Posterior vena cava (tissue), 2 donors: ENCODE measurements at places on chromosomes 12 and 14. TPM values are rescaled to one million over a fixed set of nuclear protein-coding genes. Genes with fewer than 3 reads are reported as not detected.
A peak's percentile ranks its signal among the peaks of the same experiment; 100 is the strongest.

DNA sequence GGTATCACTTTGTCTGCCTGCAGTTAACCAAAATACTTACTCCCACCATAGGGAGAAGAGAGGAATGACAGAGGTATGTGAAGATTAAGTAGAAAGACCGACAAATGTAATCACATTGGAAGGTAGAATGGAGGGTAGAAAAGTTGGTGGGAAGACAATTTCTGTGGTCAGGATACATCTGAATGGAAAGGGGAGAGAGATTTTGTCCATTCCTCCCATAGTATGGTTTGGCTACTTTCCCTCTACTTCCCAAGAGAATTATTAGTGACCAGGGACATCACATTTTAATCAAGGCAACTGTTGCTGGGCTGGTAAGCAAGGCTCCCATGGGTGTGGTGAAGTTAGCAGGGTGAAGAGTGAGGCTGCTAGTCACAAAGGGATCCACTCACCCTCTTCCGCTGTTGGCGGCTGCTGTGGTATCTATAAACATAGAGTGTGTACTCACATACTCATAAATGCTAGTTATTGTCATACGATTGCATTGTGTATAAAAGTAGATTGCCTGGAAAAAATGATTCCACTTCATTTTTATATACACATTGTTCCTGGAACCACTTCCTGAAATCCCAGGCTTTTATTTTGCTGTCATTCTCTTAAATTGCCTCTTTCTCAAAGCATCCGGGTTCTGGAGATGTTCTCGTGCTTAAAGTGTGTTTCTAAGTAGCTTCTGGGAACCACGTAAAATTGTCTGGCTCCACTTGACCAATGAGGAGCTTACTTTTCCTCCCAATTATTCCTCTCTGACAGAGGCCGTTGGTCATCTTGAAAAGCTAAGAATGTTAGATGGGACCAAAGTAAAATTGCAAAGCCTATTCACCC is 413.1 kb downstream of the ZFP36L1 start:
- no peak for DNase-seq

DNA sequence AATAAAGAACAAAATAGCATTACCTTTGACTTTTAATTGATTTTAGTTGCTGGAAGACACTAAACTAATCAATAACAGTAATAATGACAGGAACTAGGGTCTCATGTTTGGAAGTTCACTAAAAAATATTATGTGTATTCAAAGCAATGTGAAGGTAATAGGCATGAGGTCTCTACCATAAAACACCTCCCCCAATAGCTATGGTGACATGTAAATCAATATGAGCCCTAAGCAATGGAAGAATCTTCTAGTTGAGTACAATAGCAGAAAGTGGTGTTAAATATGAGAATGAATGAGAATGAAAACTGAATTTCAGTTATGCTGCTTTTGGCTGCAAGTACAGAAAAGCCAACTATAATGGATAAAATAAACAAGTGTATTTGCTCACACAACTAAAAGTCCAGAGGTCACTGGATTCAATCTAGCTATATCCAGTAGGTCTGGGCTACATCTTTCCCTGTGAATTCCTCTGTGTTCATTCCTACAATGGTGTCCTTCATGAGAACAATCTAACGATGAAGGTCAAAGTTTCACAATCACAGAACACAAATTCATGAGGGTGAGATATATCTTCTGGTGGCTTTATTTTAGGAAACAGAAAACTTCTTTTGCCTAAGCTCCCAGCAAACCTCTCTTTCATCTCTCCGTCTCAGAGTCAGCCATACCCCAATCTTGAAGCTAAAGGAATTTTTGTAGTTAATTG is 728.0 kb downstream of the FSCB start:
- DNase-seq: no peak

GRCh38 chr14:90733139-90733808 is 83.0 kb downstream of the TTC7B start:
- no peak for DNase-seq

GRCh38 chr14:52365071-52365470 is 51.0 kb downstream of the PTGER2 start:
- no peak for DNase-seq

The DACT1 gene
- total RNA-seq: 18.8 TPM

DNA sequence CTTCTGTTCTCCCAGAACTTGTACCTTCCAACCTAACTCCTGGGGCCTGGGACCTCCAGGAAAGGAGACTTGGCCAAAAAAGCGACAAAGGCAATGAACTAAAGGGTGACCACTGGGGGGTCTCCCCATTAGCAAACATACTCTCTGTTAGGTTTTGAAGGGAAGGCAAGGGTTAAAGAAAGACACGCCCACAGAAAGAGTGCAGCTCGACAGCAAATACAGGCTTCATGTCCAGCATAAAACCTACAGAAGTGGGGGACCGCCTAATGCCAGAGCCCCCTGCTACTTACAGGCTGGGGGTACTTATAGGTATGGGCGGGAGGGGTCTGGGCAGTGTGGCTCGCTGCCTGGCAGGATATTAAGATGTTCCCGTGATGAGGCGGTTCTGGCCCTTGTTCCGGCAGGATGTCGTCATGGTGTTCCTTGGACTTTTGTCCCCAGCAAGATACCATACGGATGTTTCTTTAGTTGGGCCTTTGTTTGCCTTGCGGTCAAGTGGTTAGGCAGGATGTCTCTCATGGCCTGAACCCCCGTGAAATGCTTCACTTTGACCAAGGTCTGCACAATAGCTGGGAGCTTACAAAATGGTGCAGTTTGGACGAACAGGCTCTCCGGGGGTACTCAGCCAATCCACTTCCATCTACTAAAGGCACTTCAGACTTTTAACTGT is 53.4 kb downstream of the PRMT8 start:
- no peak for DNase-seq

The RND1 gene
- total RNA-seq: 0.32 TPM

DNA sequence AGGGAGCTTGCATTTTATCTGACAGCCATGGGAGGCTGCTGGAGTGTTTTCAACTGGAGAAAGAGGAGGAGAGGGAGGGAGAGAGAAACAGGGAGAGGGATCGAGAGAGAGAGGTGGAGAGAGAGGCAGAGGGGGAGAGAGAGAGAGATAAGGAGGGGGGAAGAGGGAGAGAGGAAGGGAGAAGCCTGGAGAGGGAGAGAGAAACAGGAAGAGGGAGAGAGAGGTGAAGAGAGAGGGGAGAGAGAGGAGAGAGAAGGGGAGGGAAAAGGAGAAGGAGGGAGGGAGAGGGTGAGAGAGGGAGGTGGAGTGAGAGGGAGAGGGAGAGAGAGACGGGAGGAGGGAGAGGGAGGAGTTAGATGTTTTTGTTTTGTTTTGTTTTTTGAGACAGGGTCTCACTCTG is 45.6 kb downstream of the DNAH10 start:
- DNase-seq: no peak

- no peak for DNase-seq
Observed at GRCh38 chr12:69064734-69065443, 131.9 kb upstream of the CPM start.

DNA sequence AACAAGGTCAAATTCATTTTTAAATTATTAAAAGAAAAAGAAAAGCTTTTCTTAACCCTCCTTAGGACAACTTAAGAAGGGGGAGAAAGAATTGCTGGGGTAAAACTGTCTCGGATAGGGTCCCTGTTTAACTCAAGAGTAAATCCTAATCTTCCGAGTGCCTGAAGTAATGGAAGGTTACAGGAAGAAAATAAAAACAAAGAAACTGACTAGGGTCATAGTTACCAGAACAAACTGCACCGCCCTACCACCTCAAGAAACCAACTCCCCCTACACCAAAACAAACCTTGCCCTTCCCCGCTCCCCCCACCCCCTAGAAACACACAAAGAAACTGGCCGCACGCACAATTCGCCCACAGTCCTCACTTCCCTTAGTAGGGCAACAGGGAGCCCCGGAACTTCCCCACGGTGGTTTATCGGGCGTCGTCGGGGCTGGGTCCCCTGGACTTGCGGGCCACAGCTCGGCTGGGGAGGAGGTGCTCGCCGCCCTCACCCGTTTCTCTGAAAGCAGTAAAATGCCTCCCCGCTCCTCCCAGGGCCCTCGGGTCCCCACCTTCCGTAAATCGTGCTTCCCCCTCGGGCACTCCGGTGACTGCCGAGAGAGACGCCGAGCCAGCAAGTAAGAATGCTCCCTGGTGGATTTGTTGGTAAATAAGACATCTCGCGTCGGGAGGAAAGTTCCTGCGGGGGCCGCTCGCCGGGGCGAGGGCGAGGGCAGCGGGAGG is 2.4 kb downstream of the SINHCAF start:
- DNase-seq: peak; percentile 88

The PGF gene
- 11.2 TPM for total RNA-seq

GRCh38 chr12:110913119-110914056 is 7.0 kb downstream of the MYL2 start:
- no peak for DNase-seq

The MYF6 gene
- not detected for total RNA-seq

The TAS2R9 gene
- 0.51 TPM for total RNA-seq

The PLBD2 gene
- 53.8 TPM for total RNA-seq

DNA sequence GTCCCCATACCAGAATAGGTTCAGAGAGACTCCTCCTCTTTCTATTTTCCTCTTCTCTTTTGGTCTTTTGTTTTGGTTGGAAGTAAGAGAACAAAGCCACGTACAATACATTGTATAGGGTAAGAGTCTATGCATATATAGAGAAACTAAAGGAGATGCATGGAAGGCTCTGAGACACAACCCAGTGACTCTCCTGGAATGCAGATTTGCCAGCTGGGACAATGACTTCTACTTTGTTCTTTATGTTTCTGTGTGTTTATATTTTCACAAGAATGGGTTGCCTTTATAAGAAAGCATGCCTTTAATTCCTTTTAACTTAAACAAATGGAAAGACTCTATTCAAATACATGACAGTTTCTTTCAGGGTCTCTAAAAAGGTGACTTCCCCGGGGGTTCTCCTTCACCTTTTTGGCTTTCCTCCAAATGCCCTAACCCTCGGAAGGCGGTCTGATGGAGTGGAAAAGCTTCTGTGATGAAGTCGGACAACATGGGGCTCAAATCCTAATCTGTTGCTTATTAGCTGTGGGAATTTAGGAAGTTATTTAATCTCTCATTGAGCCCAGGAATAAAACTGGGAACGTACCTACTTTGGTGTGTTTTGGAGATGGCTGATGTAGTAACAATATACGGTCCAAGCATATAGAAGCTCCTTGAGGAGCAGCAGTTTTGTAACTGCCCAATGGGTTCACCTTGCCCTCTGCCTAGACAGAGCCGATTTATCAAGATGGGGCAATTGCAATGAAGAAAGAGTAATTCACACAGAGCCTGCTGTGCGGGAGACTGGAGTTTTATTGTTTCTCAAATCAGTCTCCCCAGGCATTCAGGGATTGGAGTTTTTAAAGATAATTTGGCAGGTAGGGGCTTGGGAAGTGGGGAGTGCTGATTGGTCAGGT is 9.1 kb upstream of the SERPINA1 start:
- no peak for DNase-seq

GRCh38 chr14:70168406-70168805 is 20.3 kb downstream of the SLC8A3 start:
- no peak for DNase-seq

- DNase-seq: no peak
Observed at GRCh38 chr14:103104654-103105452, 10.3 kb downstream of the EXOC3L4 start.

DNA sequence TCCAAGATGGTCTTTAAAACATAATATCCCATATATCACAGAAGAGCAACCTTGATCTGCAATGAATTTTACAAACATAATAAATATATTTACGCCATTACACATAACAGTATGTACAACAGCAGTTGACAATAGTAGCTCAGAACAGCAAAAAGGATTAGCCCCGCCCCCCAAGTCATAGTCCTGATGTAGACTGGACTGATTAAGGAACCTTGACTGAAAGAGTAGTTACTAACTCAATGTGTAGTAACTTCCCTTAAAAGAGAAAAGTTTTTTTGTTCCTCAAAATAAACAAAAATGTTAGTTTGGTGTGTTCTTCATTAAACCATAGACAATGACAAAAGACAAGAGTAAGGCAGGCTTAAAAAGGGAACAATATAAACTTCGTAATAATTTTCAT is 44.5 kb downstream of the GTF2A1 start:
- no peak for DNase-seq

- DNase-seq: no peak
Observed at GRCh38 chr12:94802796-94803195, 152.4 kb upstream of the TMCC3 start.

DNA sequence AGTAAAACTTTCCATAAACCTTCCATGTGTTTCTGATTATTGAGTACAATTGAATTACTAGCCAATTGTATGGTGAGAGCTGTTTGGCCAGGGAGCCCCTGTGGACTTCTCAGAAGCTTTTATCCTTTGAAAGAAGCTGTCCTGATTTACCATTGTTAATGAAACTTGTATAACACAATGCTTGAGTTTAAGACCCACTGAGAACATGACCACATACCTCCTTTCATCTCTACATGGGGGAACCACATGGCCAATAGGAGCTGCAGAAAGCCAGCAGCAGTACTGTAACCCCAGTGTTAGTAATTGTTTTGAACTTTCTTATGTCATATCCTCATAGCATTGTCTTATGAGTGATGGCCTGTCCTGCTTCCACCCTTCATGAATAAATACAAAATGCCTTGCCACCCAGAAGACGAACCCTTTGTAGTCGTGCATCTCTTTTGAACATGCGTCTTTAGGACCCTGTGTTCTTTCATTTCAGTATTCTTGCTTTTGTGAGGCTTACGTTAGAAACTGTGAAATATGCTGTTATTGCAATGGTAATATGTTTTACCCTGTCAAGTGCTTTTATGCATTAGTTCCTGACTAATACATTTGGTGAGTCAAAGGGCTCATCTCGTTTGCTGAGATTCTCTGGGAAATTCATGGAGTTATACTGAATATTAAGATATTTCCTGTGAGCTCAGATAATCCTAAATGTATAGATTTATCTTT is 815.7 kb downstream of the NRXN3 start:
- DNase-seq: no peak

DNA sequence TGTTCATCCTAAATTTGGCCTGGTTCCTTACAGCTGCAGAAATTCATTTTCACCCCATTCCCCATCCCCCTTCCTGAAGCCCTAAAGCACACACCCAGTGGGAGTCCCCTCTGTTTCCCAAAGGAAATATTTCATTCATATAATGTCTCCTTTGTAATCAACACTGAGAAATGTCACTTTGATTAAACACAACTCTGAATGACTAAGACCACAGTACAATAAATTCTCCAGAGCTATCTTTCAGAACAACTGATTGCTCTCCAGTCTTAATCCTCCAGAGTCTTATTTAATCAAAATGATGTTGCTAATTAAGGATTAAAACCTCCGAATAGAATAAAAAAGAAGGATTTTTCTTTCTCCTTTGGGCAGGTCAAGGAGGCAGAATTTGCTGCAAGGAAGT is 6.4 kb downstream of the SLC15A5 start:
- DNase-seq: no peak

The PRPH gene
- 0.67 TPM for total RNA-seq

DNA sequence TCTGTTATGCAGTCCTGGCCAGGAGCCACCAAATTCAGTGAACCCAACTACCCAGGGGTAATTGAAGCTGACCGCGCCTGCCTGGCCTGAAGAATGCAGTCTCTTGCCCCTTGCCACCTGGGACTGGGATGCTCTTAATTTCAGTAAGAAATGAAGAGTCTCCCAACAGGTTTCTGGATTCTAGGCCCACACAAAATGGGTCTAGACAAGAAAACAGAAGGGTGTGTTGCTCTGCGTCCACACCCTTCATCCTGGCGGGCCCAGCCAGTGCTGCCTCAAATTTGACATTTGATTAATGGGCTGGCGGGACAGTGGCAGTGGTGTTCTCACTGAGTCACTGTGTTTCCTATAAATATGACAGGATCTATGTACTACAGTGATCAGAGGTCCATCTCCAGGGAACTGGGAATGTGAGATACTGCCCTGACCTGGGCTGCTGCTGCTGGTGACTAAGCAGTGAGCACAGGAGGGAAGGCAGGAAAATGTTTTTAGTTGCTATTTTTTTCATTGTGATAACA is 6.5 kb downstream of the TMEM253 start:
- peak; percentile 85 for DNase-seq

- DNase-seq: no peak
Observed at GRCh38 chr12:1234073-1234472, 243.1 kb downstream of the ERC1 start.

The CEP128 gene
- 12.5 TPM for total RNA-seq

The SIVA1 gene
- total RNA-seq: 66.1 TPM
